T-helper 2 cell (primary cell): ENCODE measurements at places on chromosomes 6 and 20.
A peak's percentile ranks its signal among the peaks of the same experiment; 100 is the strongest.

- no peak for DNase-seq
These were observed 93.1 kb upstream of the SOX4 start for GRCh38 chr6:21500314-21501020.

GRCh38 chr20:58231683-58232082 is 3.2 kb upstream of the ANKRD60 start:
- DNase-seq: no peak

- no peak for DNase-seq
These were observed 100.2 kb downstream of the TRMT11 start for GRCh38 chr6:126086560-126086959.

DNA sequence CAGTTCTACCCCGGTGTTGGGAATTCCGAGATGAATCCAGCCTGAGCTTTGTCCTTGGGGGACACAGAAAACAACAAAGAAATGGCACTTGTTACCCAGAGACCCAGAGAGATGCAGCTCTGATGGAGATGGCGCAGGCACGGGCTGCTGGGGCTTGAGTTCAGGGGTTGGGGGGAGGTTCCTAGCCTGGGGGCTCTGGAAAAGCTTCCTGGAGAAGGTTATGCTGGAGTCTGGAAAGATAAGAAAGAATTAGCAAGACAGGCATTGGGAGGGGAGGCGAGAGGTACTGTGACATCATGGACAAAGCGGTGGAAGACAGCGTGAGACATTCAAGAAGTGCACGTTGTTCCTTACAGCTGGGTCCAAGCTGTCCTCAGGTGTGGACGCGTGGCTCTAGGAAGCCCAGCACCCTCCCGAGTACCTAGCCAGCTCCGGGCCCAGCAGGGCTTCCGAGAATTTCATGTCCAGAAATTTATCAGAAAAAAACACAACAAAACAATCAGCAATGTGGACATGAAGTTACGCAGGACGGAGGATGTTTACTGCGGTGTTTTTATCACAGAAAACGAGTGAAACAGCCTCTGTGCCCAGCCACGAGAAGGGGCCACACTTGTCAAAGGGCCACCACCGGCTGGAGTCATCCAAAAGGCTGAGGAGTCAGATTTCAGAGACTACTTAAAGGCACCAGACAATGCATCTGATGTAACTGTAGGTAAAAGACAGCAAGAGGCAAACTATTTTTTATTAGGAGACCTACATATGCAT is 39.5 kb downstream of the C20orf203 start:
- no peak for DNase-seq

DNA sequence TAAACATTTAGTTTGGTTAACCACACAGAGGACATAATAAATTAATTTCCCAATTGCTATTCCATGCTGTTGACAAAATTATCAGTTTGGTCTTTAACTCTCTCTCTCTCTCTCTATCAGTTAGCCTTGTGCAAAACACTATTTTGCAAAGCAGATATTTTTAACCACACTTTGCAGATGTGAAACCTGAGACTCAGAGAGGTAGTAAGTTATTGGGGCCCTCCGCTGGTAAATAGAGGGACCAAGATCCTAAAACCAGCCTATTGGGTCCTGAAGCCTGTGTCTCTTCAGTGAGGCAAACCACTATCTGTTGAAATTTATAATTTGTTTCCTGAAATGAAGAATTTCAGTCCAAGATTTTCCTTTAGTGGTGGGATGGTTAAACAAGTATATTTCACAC is 231.0 kb downstream of the SOD2 start:
- no peak for DNase-seq

DNA sequence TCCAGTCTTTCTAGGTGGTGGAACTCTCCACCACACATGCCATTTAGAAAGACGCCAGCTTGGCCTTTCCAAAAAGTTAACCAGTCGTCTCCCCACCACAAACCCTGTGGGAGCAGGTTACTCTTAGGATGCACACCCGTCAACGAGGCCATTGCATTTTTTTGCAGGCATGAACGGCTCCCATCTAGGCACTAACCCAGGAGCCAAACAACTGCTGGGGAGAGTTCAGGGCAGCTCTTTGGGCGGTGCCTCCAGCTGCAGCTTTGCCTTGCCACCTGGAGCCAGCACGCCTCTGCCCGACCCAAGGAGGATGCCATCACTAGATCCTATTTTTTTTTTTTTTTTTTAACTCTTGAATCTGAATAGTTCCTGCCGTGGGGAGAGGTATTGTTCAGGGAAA is 39.9 kb downstream of the TBC1D7 start:
- DNase-seq: no peak

DNA sequence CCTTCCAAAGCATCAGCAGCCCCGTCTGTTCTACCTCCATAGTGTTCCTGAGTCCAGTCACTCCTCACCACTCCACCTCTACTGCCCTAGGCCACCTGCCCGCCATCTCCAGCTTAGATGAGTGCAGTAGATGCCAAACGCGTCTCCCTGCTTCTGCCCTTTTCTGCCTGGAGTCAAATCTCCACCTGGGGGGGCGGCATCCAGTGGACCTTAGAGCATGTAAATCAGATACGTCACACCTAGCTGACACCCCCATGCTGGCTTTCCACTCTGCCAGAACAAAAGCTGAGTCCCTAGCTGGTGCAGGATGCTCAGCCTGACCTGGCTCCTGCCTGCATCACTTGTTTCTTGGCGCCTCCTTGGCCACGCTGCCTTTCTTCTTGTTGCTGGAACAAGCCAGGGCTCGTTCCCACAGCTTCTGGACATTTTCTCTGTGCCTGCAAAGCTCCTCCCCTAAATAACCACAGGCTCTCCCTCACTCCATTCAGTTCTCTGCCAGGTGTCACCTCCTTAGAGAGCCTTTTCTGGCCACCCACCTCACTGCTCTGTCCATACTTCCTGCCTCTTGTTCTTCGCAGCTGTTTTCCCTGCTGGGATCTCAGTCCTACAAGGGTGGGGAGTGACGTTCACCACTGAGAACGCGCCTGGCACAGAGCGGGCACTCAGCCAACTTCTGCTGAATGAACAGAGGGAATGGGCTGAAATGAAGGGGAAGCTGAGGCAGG is 5.8 kb downstream of the DDR1 start:
- no peak for DNase-seq

GRCh38 chr6:105445481-105445880 is 42.6 kb upstream of the PREP start:
- no peak for DNase-seq

DNA sequence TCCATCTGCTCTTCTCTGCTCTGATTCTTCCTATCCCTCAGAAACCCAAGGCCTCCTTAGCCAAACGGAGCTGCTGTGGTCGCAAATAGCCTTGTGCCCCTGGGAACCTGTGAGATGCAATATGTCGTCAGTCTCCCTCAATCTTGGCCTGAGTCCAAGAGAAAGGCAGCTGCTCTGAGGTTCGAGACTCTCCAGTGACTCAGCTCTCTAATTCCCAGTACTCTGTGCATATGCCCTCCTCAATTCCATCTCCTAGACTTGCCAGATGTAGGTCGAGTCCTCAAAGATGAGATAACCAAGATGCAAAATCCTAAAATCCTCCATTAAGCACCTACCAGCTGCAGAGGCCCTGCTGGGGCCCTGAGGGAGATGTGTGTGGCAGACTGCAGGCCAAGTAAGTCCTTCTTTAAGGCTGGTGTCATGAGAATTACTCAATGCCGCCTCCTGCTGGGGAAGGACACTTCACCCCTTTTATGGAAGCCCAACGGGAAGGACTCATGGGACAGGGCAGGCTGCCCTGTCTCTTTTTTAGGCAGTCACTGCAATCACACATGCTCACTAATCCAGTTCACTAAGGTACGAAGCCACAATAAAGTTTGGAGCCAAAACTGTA is 28.5 kb downstream of the C6orf15 start:
- DNase-seq: peak; percentile 11

DNA sequence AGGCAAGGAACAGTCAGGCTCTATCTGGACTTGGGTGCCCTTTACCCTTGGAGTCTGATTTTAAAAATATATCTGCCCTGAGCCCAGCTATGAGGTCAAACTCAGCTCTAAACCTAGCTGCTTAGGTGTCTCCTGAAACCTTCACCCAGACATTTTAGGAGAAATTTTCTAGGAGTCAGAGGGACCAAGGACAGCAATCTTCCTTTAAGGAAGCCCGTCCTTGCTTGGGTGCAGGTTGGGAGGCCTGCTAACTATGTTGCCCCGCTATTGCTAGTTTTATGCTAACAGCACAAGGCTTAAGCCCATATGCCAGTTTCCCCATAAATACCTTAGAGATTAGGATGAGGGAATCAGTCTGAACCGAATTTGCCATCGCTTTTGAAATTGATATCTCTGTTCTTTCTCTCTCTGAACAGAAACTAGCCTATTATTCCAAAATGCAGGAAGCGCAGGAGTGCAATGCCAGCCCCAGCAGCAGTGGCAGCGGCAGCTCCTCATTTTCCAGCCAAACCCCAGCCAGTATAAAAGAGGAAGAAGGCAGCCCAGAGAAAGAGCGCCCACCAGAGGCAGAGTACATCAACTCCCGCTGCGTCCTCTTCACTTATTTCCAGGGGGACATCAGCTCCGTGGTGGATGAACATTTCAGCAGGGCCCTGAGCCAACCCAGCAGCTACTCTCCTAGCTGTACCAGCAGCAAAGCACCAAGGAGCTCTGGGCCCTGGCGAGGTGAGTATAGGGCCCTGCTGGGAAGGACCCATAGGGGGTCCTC is 2.6 kb downstream of the VGLL2 start:
- no peak for DNase-seq

- DNase-seq: no peak
These were observed 669.5 kb downstream of the MAFB start for GRCh38 chr20:40019510-40019909.

- DNase-seq: no peak
These were observed 61.1 kb upstream of the TGM3 start for GRCh38 chr20:2234598-2235191.

GRCh38 chr20:17438436-17439039 is 92.6 kb downstream of the BFSP1 start:
- DNase-seq: no peak

DNA sequence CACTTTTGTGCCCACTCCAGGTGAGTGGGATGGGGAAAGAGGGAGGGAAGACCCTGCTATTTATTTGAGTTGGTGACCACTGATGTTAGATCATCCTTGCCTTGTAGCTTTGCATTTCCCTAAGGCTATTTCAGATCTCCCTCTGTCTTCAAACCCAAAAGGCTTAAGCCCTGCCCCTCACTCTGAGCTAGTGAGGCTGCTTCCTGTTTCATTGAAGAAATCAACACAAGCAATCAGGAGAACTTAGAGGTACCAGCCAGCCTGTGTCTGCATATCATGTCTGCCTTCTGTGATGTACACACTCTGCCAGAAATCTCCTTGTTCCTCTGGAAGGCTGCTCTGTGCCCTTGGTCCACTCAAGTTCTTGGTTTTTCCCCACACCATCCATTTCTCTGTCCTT is 135.3 kb downstream of the ARID1B start:
- DNase-seq: no peak

GRCh38 chr6:157513004-157513603 is 132.1 kb downstream of the ZDHHC14 start:
- no peak for DNase-seq

- no peak for DNase-seq
These were observed 547.5 kb upstream of the ADGRB3 start for GRCh38 chr6:68087399-68088133.

DNA sequence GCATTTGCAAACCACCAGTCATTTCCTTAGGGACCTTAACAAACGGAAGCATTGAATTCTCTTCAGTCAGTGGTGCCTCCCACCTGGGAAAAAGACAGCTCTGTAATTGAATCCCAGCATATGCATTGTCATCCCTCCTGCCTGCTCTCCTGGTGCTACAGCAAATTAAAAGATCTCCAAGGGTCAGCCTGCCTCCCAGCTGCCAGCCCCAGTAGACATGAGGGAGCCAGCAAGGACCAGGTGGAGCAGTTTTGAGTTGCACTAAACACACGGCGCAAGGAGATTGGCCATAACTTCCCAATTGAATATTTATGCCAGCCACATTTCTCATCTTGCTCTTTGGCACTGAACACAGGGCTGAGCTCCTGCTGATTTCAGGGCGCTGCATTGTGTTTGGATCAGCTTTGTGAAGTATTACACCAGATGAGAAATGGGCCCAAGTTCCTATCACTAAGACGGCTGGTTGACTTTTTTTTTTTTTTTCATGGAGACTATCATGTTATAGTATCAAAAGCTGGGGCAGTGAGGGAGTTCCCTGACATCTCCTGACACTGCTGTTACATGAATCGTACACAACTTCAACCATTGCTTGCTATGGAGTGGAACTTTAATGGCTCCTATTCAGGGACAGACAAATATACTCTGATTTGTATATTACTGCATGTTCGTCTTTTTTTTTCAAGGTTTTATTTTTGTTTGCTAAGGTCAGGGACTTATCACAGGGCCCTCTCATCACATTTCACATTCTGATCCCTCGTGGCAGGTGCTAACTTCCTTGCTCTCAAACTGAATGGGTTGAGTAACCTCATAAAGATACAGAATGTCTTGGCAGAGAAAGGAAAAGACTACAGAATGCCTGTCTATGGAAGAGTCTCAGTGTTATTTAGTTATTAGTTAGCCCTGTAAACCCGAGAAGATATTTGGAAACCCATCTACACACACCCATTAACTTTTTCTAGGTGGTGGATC is 191.1 kb downstream of the EYA4 start:
- no peak for DNase-seq

DNA sequence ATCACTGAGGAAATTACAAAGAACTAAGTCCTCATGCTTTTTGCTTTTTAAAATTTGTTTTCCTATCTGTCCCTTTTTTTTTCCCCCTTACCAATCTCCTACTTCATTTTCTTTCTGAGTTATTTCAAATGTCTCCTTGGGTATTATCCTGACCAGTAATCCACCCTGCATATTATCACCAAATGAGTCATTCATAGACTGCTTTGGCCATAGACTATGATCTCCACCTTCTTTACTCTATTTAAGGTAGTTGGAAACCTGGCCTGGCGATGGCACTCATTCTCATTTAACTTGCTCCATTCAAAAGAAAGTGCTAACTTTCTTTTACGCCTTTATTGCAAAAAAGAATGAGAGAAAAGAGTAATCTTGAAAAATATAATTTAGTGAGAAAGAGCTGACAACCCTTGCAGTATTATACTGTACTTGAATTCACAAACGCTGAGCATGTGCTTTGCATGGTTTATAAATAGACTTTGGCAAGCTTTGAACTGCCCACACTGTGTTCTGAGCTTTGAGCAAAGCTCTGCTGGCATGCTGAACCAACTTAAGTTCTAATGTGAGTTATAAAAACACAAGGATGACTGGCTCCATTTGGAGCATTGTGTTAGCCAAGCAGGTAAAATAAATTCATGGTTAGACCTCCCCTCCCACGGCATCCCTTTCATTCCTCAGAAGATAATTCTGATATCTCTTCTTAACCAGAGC is 198.9 kb downstream of the NKAIN2 start:
- no peak for DNase-seq

GRCh38 chr6:41593406-41593805 is 44.9 kb upstream of the MDFI start:
- no peak for DNase-seq
